ENCODE measurements at places on chromosomes 1 and 21.
A peak's percentile ranks its signal among the peaks of the same experiment; 100 is the strongest.

DNA sequence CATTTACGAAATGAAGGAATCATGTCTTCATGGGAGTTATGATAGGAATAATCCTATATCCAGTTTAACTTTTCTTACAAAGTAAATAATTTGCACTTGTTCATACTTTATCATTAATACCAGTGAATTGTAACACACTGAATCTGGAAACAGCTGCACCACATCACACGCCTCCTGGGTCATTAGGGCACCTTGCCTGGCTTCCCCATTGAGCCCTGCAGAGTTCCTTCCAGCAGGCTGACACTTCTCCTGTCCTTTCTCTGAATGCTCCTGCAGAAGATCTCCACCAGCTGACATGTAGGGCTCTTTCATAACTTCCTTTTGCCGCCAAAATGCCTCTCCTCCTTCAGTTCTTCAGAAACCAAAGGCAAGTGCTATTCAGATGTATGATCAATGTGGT is 201.1 kb downstream of the DAB1 start:
- DNase-seq, result no peak

GRCh38 chr1:176976225-176976624 is 188.3 kb downstream of the ASTN1 start:
- no peak for DNase-seq

DNA sequence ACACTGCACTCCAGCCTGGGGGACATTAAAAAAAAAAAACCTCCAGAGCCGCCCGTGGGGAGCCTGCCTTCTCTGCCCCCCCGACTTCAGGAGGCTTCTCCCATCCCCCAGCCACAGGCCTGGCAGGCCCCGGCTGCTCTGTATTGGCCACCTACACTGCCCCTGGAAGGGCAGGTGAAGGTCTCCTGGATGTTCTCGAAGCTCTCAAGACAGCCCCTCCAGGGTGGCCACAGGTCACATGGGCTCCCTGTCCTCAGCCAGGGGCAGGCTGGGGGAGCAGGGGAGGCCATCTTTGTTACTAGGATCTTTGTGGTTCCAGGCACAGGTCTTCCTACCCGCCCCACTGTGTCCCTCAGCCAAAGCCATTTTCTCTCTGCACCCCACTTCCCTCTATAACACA is 32.8 kb downstream of the PADI6 start:
- no peak for DNase-seq

- DNase-seq, result no peak
Observed at GRCh38 chr21:25175938-25176337, 431.3 kb downstream of the MRPL39 start.

DNA sequence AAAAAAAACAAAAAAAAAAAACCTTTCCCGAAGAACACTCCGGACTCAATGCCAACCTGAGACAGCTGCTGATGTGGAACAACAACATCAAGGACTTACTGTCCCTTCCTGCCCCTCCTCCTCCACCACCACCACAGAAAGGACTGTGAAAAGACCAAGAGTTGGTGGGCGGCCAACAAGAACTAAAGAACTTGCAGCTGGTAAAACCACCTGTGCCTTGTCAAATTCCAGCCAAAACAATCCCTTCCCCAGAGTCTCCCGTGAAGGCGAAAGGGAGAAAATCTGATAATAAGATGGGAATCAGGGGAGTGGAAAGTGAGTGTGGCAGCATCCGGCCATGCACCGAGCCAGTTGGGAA is 88.9 kb downstream of the PROX1 start:
- no peak for DNase-seq

- DNase-seq, result no peak
Observed at GRCh38 chr21:35136586-35137219, 87.6 kb upstream of the RUNX1 start.

GRCh38 chr1:194952171-194952570 is 1656.1 kb downstream of the KCNT2 start:
- DNase-seq, result no peak

DNA sequence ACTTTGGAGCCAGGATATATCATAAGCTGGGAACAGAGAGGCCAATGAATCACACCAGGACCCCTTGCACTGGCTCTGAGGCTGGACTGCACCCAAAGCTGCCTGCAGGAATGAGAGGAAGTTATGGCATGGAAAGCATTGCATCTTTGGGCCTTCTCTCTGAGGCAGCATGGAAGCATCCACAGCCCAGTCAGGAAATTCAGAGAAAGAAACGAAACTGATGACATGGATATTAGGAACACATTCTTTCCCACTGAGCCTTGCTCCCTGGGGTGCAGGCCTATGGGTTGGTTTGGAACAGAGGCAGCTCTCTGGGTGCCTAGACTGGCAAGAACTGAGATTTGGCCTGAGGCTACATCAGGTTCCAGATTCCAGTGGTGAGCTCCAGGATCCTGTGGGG is 98.6 kb downstream of the NGF start:
- DNase-seq, result no peak

DNA sequence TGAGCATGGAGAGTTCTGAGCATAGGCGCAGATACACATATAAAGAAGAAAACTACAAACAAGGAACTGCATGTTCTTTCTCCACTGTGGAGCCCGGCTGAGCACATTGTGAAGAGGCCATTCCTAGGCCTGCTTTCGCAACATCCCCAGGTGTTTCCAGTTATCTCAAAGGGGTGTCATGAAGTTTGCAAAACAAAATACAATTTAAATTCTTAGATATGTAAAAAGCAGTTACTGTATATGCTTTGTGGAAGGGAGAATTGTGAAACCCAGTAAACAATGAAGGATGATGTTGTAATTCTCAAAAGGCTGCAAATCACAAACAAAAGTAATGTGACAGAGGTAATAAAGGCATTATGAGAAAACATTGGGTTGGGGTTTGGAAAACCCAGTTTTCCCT is 98.6 kb upstream of the ZNF644 start:
- DNase-seq, result no peak

DNA sequence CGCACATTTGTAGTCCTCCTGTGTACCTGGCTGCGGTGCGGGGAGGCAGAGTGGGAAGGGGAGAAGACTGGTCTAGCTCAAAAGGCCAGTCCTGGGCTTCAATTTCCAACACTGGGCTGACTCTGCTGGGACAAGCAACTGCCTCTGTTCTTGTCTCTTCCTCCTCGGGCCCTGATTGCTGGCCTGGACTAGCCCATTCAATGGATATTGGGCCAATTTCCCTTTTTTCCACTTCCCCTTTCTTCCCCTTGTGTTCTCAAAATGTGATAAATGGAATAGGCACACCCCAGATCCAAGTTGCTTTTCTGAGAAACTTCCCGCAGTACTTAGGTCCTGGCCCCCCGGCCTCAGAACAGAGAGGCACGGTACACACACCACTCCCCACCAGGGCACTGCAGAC is 48.2 kb downstream of the SPSB1 start:
- DNase-seq, result no peak

GRCh38 chr1:111729946-111730681 is 9.1 kb downstream of the INKA2 start:
- no peak for DNase-seq

DNA sequence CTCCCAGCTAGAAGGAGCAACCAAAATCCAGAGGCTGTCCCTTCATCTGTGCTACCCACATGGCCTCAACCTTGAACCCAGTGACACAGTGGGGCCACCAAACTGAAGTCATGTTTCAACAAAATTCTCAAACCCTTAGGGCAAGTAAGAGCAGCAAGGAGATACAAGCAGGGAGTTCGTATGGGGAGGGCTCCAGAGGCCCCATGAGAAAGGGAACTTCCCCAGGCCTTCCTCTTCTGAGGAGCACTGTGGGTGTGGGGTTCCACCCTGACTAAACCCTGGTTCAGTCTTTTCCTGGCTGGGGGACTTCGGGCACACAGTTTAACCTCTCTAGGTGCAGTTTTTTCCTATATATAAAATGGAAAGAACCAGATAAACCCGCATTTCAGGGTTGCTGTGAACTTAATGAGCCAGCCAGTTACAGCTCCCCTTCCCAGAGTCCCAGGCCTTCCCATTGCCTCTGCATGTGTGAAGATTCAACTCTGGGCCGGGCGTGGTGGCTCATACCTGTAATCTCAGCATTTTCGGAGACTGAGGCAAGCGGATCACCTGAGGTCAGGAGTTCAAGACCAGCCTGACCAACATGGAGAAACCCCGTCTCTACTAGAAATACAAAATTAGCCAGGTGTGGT is 8.0 kb upstream of the THEMIS2 start:
- DNase-seq, result no peak

GRCh38 chr1:238772322-238772721 is 614.0 kb upstream of the CHRM3 start:
- DNase-seq, result no peak

- no peak for DNase-seq
Observed at GRCh38 chr21:44899768-44900558, 20.7 kb downstream of the ITGB2 start.

DNA sequence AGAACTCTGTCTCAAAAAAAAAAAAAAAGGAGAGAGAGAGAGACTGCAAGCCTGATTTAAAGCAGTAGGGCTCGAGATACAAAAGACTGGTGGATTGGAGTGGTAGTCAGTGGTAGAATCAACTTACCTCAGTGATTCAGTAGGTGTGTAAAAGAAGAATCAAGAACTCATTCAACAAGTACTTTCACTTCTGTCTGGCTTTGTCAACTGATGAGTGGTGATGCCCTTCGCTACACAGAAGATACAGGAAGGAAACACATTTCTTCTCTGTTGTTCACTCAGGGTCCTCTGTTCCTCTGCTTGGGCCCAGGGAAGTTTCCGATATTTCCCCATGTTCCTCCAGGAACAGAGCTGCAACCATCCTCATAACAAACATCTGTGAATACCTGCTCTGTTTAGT is 68.6 kb upstream of the COG2 start:
- DNase-seq, result no peak

DNA sequence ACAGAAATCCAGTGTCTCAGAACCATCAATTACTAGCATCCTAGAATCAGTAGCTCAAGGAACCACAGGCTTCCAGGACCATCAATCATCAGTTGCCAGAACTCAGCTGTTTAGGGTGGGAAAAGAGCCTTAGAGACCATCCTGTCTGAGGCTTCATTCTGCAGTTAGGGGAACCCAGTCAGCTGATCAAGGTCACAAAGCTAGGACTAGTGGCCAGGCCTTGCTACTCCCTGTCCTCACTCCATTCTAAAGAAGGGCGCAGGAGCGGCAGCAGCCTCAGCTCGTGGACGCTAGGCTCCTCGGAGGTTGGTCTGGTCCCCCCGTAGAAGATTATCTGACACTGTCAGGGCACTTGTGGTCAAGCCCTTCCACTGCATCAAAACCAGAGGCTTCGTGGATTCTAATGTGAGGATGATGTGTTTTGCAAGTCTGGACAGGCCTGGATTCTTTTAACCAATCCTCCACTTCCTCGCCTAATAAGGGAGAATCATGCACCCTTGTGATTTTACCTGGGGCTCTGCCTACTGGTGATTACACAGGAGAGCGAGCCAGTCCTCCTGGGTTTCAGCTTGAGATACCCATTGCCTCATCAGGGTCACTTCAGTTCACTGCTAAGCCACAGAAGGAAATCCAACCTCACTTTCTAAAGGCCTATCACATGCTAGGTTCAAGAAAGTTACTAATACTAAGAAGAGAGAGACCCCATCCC is 41.7 kb upstream of the IFFO2 start:
- no peak for DNase-seq

DNA sequence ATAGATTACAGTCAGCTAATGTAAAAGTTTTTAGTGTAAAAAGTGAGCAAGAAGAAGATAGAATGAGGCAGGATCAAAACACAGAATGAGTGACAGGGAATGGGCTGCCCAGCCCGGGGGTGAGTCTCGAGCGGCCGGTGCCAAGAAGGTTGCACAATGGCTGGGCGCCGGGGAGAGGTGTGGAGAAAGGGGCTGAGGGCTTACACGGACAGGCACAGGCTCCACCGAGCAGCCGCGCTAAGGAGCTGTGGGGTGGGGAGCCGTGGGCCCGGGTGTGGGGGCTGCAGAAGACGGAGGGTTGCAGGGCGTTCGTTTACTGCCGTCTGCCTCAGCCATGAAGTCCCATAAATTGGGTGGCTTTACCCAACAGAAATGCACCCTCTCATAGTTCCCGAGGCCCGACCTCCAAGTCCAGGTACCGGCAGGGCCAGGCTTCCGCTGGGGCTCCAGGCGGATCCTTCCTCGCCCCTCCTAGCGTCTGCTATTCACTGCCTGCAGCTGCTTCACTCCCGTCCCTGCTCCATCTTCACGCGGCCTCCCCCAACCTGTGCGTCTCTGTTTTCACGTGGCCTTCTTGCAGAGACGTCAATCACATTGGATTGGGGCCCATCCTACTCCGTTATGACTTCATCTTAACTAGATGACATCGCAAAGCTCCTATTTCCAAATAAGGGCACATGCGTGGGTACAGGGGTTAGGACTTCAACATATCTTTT is 277.2 kb downstream of the CAMTA1 start:
- no peak for DNase-seq

DNA sequence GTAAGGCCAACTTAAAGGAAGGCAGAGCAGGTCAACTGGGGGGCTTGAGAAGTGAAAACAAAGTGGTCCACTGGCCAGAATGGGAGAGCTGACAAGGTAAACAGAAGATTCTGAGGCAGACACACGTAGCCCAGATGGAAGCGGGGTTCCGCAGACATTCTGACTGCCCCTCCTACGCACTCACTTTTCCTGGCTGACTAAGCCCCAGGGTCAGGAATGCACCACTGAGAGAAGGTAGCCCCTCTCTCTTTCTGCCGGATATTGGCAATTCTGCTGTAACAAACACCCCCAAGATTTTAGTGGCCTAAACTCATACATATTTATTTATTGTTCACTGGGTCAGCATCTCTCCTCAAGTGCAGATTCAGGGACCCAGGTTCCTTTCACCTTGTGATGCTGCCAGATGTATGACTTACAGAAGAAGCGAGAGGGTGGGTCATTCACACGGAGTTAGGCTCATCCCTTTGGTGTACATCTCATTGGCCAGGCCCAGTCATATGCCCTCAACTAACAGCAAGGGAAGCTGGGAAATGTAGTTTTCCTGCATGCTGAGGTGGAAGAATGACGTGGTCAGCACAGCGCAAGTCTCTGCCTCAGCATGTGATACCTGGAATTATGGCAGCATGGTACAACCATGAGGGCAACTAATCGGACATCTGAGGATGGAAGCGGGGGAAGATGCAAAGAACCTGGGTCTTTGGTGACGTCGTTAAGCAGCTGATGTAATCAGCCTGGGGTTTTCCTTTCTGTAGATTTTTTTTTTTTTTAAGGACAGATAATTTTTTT is 43.4 kb upstream of the MRPS6 start:
- DNase-seq, result peak; percentile 27

- DNase-seq, result no peak
Observed at GRCh38 chr1:93671099-93671621, 10.5 kb downstream of the BCAR3 start.

- DNase-seq, result no peak
Observed at GRCh38 chr1:37020653-37021277, 13.6 kb downstream of the GRIK3 start.

DNA sequence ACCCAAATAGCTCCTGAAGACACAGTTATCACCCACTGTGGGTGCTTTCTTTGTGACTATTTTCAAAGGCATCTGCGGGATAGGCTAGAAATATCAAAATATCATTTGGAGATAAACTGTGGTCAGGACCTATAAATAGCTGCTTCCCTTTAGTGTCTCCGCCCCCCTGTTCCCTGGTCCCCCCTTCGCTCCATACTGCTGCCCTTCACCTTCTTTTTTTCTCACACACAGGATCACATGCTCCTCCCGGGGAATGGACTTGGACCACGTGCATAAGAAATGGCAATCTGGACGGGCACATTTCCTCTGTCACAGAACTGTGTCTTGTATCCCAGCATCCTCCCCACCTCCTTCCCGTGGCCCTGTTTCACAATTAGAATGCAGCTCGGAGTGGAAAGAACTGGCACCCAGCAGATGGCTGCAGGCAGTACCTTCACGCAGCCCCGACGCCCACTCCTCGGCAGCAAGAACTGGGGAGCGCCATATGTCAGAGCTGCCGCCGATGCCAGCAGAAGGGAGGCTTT is 68.8 kb upstream of the SSX2IP start:
- no peak for DNase-seq

Measured in stimulated activated CD8-positive, alpha-beta memory T cell treated with anti-CD3 and anti-CD28 coated beads, Interleukin-4, amount 100 ng/mL, for 4 hours (primary cell).